CD4-positive, alpha-beta T cell treated with Interleukin-21 for 1 hour (primary cell): ENCODE measurements at places on chromosomes 1 and 21.

DNA sequence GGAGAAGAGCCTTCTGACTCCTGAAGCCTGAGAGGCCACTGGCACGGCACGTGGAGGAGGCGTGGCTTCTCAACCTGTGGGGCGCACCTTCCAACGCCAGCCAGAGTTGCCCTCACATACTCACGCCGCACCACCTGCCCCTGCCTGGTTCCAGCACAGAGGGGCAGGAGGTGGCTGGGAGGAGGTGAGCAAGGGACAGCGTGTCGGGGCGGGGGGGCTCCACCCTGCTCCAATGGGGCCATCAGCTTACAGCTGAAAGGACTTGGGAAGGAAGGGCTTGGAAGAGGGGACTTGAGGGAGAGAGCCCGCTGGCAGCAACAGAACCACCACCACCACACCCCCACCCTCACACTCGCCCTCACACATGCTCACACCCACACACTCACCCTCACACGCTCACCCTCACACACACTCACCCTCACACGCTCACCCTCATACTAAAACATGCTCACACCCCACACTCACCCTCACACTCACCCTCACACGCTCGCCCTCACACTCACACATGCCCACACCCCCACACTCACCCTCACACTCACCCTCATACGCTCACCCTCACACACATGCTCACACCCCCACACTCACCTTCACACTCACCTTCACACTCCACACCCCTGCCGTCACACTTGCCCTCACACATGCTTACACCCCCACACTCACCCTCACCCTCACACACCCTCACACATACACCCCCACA lies 41.6 kb upstream of the EDN2 start:
- no peak for DNase-seq

DNA sequence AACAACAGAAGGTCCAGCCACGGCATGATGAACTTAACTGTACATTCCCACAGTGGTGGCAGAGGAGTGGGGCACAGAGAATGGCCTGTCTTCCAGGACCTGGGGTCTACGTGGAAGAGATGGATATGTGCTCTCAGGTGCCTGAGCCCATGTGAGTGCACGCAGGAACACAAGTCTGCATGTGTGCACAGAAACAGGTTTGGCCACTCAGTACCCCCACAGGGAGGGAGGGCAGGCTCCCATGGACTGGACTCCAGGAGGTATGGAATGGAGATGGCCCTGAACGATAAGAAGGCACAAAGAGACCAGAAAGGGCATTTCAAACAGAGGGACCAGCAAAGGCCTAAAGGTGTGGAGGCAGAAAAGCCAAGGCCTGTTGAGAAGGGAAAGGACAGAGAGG lies 10.8 kb downstream of the COL9A2 start:
- DNase-seq, result no peak

DNA sequence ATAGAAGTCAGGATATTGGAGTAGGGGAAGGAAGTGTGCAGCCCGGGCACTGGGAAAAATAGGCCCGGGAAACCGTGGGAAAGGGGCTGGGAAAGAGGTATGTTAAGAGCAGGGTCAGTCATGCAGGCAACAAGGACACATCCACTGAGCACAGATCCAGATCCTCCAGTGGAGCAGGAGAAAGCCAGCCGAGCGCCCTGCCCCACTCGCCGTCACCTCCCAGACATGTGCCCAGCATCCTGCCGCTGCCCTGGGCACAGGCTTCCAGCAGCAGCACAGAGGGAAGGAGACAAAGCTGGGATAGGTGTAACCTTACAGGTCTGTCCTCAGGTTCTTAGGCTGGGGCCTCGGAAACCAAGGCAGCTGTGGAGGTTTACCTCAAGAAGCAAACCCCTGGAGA lies 64.2 kb downstream of the FAM163A start:
- no peak for DNase-seq

- DNase-seq, result no peak
Measured at GRCh38 chr1:53644909-53645689, 93.9 kb downstream of the GLIS1 start.

- DNase-seq, result no peak
Measured at GRCh38 chr21:45894450-45894825, 87.1 kb upstream of the COL6A1 start.

GRCh38 chr1:60727552-60727951 lies 354.8 kb upstream of the NFIA start:
- no peak for DNase-seq

DNA sequence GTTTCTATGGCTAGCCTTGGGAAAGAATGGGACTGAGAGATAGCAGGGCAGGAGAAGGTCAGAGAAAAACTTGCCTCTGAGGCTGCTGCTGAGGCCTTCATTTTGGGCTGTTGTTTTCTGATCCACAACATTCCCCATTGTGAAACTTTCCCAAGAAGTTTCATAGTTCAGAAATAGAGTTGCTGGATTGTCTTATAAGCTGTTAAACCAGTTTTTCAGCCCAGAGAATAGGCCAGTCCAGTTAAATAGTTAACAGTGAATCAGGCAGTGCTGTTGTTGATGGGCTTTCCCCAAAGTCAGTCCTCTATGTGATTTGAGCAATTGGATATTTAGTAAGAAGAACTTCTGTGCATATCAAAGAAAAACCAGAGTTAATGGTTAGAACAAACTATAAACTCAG lies 77.0 kb downstream of the C21orf91 start:
- no peak for DNase-seq

DNA sequence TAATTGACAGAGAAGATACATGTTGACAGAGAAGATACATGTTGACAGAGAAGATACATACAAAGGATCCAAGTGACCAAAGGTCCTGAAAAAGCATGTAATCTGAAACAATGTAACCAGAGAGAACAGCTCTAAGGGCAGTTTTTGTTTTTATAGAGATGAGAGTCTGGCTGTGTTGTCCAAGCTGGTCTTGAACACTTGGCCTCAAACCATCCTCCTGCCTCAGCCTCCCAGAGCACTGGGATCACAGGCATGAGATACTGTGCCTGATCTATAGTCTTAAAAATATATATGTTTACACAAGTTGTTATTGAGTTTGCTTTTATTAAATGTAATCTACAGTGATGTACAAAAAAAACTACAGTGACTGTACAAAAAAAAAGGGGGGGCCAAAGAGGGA lies 12.5 kb downstream of the MEAF6 start:
- no peak for DNase-seq

DNA sequence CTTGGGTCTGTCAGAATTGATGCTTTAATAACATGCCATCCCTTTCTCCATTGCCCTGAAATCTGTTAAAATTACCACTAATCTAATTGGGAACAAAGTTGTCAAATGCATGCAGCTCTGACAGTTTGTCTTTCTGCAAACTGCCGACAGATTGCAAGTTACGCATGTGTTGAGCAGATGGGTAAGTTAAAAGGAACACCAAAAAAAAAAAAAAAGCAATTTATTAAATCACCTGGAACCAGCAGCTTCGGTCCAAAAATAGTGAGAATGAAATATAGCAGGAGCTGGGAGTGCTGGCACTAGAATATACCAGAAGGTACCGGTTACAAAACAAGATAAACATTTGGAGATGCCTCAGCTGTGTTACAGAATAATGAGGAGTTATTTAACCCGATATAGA lies 149.6 kb upstream of the C1orf87 start:
- DNase-seq, result no peak

- no peak for DNase-seq
Measured at GRCh38 chr1:115237507-115237906, 100.5 kb downstream of the NGF start.

- no peak for DNase-seq
Measured at GRCh38 chr21:44333509-44334328, 5.5 kb downstream of the CFAP410 start.

DNA sequence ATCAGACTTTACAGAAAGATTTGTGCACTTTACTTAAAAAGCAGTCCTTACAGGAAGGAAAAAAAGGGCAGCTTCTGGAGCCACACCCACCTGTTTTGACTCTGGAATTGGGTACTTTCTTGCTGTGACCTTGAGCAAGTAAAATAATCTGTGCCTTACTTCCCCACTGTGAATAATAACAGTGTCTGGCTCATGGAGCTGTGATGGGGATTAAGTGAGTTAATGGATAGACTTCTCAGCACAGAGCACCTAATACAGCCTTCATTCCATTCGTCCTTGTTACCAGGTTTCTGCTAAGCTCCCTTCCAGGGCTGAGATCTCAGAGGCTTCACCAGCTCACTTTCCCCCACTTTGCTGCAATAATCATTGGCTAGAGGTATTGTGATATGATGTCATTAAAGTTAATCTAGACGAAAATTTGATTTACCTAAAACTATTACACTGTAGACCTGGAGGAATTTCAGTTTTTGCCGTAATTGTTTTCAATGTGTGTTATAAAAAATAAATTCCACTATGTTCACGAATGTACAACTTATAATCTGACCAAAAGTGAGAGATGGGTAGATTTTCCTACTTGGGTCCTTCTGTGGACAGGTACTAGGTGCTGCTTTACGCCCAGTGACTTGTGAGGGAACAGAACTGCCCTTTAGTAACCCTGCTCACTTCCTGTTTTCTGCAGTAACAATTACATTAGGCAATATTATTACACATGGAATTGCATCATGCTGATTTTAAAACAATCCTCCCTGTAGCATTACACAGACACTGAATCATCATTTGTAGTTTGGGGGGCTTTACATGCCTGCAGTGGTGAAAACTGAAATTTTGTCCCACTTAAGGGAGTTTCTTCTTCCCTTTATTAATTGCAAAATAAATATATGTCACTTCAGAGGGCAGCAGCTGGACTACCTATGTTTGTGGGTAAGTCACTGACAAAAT lies 19.7 kb upstream of the ABCG1 start:
- peak; percentile 37 for DNase-seq

GRCh38 chr21:34933609-34934335 lies 115.3 kb downstream of the RUNX1 start:
- DNase-seq, result peak; percentile 81

DNA sequence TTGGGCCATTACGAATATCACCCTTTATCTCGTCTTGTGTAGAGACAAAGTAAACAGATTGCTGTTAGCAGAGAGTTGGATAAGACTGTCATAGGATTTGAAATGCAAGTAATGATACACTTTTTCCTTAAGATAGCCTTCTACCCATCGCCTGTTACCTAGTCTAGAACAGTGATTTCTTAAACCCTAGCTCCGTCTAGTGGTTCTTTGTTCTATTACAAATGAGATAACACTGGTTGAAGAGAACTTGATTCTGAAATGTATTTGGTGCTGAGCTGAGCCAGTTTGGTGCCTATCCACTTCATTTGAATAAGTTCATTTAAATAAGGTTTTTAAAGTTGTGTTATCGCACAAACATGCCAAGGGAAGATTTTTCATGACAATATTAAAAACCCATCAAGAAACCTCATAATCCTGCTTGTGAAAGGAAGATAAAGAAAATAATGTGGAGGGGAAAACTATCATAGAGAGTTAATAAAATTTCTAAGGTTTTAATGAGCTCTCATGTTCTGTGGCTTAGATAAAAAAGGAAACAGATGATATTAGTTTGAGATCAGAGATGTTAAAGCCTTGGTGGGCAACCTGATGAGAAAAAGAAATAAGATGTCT lies 1.5 kb upstream of the KCNH1 start:
- peak; percentile 37 for DNase-seq

- DNase-seq, result no peak
Measured at GRCh38 chr1:186750257-186750656, 70.0 kb upstream of the PTGS2 start.

DNA sequence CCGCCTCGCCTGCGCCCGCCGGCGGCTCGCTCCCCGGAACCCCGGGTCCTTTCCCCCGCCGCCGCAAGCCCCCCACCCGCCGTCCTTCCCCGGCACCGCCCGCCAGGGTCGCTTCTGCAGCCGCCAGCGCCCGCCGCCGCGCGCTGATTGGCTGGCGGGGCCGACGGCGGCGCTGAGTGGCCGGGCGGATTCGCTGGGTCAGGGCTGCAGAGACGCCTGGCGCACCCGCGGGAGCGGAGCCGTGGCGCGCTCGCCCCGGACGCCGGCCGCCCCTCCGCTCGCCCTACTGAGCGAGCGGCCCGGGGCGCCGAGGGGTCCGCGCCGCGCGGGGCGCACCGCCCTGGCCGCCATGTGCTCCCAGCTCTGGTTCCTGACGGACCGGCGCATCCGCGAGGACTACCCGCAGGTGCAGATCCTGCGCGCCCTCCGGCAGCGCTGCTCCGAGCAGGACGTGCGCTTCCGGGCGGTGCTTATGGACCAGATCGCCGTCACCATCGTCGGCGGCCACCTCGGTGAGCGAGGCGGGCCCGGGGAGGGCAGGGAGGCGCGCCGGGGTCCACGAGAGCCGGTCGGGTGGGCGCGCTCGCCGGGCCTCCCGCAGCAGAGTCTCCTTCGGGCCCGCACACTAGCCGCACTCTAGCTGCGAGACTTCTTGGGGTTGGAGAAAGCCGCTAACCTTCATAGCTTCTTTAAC lies at the start of gene RIMKLA:
RIMKLA (plus strand) TSS at position 207 of the 694 bp plus-strand sequence; CDS start at position 350, 143 bp downstream.
- peak; percentile 30 for DNase-seq

GRCh38 chr1:31701091-31701736 lies 2.6 kb downstream of the COL16A1 start:
- DNase-seq, result no peak

- no peak for DNase-seq
Measured at GRCh38 chr21:38165466-38166172, 91.2 kb upstream of the KCNJ15 start.

DNA sequence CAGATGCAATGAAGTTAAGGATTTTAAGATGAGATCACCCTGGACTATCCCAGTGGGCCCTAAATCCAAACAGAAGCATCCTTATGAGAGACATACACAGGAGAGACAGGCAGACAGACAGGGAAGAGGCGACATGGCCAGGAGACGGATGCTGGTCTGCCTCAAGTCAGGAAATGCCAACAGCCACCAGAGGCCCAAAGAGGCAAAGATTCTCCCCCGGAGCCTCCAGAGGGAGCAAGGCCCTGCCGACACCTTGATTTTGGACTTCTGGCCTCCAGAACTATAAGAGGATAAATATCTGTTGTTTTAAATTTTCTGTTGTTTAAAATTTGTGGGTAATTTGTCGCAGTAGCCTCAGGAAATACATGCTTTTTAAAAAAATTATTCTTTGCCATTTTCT lies 116.4 kb downstream of the GLIS1 start:
- no peak for DNase-seq

GRCh38 chr1:53765657-53766056 lies 26.7 kb upstream of the GLIS1 start:
- DNase-seq, result peak; percentile 52

DNA sequence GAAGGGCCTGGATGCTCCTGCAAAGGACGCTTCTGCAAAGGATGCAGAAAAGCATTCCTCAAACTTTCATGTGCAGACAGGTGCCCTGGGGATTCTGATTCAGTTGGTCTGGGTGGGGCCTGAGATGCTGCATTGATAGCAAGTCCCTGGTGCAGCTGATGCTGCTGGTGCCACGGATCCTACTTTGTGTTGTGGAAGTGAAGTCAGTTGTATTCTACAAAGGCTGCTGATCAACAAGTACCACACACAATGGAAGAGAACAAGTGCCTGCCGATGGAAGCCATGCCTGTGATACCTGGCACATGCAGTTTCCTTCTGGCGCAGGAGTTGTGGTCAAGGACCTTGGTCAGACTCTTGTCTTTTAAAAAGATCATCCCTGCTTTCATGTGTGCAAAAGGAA lies 478.8 kb downstream of the CAMTA1 start:
- no peak for DNase-seq
